ENCODE measurements at places on chromosomes 7 and 10.

DNA sequence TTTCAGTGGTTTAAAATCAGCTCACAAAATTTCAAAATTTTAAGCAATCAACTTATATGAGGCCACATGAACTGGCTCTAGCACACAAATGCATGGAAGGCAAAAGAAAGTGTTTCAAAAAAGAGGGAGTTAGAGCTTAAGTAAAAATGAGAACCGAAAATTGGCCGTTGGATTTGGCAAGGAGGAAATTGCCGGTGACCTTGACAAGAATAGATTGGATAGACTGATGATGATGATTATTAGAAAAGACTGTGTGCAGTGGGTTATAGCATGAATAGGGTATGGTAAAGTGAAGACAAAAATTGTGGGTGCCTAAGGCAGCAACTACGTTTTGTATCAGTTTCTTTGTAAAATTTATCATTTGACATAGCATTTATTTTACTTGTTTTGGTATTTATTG is 175.7 kb downstream of the SEMA3D start:
- no peak for DNase-seq

- no peak for DNase-seq
Observed at GRCh38 chr10:13046851-13047528, 45.5 kb upstream of the CCDC3 start.

DNA sequence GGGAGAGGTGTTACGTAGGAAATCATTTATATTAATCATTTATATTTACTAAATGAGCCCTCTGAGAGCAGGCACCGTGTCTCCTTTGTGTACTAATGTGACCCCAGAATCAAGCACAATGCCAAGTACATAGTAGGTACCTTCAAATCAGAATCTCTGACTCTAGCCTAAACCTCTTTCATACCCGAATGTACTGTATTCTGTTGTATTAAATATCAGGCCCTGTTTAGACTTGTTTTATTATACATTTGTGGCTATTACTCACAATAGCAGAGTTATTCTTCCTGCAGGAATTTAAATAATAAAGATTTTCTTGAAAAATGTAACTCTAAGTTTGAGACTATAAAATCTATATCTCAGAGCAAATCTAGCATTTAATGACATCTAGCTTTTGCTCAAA is 297.3 kb downstream of the EXOC4 start:
- no peak for DNase-seq

GRCh38 chr10:66747451-66747850 is 178.4 kb upstream of the LRRTM3 start:
- DNase-seq, result no peak

GRCh38 chr7:120436487-120437060 is 163.6 kb downstream of the KCND2 start:
- no peak for DNase-seq

DNA sequence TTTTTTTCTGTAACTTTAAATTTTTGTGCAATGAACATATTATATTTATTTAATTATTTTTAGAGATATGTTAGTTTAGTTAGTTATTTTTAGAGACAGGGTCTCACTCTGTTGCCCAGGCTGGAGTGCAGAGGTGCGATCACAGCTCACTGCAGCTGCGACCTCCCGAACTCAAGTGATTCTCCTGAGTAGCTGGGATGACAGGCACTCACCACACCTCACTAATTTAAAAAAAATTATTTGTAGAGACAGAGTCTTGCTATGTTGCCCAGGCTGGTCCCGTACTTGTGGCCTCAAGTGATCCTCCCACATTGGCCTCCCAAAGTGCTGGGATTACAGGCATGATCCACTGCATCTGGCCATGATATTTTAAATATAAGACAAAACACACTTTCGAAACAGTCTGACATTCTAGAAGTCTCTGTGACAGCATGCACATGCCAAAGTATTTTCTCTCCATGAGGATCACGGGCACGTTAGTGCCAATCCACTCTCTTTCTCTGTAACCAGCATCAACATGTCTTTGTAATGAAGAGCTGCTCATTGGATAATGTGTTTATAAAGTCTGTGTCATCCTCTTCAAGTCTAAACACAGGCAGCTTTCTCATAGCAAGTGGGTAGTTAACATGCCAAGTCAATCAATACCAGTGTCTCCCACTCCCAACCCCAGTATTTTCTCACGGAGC is 137.4 kb downstream of the GLI3 start:
- no peak for DNase-seq

- DNase-seq, result no peak
Observed at GRCh38 chr7:5594616-5595544, 171.2 kb upstream of the TNRC18 start.

GRCh38 chr7:30173058-30173897 is 38.5 kb downstream of the MTURN start:
- no peak for DNase-seq

Data from stimulated activated CD4-positive, alpha-beta T cell treated with anti-CD3 and anti-CD28 coated beads, Interleukin-15, amount 100 ng/mL, for 48 hours (primary cell).